ENCODE measurements at places on chromosomes 7 and 10. TPM values are rescaled to one million over a fixed set of nuclear protein-coding genes. Genes with fewer than 3 reads are reported as not detected.

DNA sequence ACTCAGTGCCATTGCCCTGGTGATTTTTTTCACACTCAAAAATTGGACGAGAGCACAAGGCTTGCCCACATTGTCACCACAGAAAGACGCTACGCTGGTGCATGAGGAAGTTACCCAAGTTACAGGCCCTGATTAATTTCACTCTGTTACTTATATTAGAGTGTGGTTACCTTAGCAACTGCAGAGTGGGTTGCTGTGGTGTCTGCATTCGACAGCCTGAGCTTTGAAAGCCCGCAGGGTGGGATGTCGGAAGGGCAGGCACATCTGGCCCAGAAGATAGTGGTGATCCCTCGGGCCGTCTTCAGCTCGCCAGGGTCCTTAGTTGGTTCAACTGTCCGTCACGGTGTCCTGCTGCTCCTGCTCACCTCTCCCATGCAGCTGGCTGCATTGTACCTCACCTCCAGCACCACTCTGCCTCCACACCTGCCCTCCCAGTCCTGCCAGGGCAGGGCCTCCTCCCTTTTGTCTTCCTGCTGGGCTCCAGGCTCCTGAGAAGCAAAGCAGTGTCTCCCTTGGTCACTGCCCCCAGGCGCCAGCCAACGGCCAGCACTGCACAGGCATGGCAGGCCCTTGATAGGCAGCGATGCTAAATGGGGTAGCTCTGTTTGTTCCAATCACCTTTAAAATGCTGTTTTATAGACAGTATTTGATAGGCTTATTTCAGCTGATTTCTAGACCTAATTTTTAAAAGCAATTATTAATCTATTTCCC lies 167.2 kb downstream of the EBF3 start:
- H3K27me3 ChIP-seq = no peaks in the 10 kb centered on the region
- no peak overlapping the region for H3K4me3 ChIP-seq
- H3K27ac ChIP-seq = no peak overlapping the region
- DNase-seq = no peak
- H3K4me1 ChIP-seq = no peaks in the 10 kb centered on the region

CALHM3 gene
- total RNA-seq = 4.1 TPM

- H3K4me1 ChIP-seq = no peaks in the 10 kb centered on the region
- DNase-seq = no peak
- no peaks in the 10 kb centered on the region for H3K27me3 ChIP-seq
- H3K4me3 ChIP-seq = no peak overlapping the region
- H3K27ac ChIP-seq = no peak overlapping the region
These were observed 35.5 kb downstream of the DLD start for GRCh38 chr7:107926481-107926880.

DNA sequence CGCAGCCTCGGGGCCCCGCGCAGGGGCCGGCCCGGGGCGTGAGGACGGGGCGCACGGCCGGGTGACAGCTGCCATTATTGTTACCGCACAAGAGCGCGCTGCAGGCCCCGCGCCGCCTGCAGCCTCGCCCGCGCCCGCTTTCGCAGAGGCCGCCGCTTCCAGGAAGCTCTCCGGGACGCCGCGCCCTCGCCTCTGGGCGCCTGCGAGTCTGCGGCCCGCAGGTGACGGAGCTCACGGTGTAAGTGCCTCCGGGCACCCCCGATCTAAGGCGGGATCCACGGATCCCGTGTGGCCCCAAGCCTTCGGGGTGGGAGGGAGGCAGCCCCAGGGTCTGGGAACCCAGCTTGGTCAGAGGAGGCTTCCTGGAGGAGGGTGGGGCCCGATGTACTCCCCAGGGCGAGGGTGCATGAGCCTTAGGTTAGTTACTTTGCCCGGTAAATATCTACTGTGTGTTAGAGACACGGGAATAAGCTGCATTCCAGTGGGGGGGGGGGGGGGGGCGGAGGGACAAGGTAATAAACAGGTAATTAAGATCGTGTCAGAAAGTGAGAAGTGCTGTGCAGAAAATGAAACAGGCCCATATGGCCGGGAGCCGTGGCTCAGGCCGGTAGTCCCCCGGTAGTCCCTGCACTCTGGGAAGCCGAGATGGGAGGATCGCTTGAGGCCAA lies 638 bp downstream of the IQCE start:
- no peaks in the 10 kb centered on the region for H3K36me3 ChIP-seq
- H3K27ac ChIP-seq = no peak overlapping the region
- DNase-seq = peak; percentile 9
- H3K4me3 ChIP-seq = peak overlapping the region; percentile 98
- peaks cover 12% of the 10 kb centered on the region for H3K4me1 ChIP-seq
- H3K27me3 ChIP-seq = no peaks in the 10 kb centered on the region

PTPRZ1 gene
- total RNA-seq = not detected

- DNase-seq = no peak
- H3K4me1 ChIP-seq = no peaks in the 10 kb centered on the region
- no peaks in the 10 kb centered on the region for H3K36me3 ChIP-seq
- no peaks in the 10 kb centered on the region for H3K27me3 ChIP-seq
These were observed 202.9 kb downstream of the GRID1 start for GRCh38 chr10:86163522-86164173.

SPDYE1 gene
- not detected for total RNA-seq

GRCh38 chr10:104642658-104643302 lies 1.7 kb downstream of the SORCS3 start:
- H3K27me3 ChIP-seq = peaks cover 16% of the 10 kb centered on the region
- no peaks in the 10 kb centered on the region for H3K36me3 ChIP-seq
- no peak overlapping the region for H3K4me3 ChIP-seq
- no peak for DNase-seq

STEAP4 gene
- 1.7 TPM for total RNA-seq

DNA sequence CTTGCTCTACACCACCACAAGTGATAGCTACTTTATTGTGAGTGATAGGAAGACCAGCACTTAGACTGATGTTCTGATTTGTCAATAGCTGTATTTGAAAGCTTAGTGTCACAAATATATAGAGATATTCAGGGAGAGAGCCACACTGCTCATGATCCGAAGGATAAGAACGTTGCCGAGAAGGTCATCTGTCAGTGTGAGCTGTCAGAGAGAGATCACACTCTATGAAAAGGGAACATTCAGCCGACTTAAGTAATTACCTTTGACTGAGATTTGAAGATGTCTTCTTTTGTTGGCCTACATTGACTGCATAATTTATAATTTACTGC lies 322.6 kb downstream of the TFEC start:
- H3K4me1 ChIP-seq = no peaks in the 10 kb centered on the region
- no peak for DNase-seq
- H3K36me3 ChIP-seq = no peaks in the 10 kb centered on the region
- H3K4me3 ChIP-seq = no peak overlapping the region
- H3K27me3 ChIP-seq = no peaks in the 10 kb centered on the region

DNA sequence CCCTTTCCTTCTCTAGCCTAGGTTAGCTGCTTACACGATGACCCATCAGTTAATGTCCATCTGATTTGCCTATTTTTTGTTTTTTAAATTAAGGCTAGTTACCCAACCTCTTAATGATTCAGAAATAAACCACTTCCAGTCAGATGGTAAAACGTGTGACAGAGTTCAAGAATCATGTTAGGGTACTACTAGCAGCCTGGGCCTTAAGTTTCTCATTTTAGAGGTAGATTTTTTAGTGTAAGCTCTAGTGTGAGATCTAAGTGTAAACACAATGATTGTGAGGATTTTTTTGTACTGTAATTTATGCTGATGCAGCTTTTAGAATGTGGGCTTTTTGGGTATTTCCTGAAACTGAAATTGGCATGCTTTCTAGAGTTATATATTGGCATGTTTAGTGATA lies 130.0 kb downstream of the CDK14 start:
- H3K4me1 ChIP-seq = peaks cover 13% of the 10 kb centered on the region
- no peak overlapping the region for H3K27ac ChIP-seq
- no peaks in the 10 kb centered on the region for H3K27me3 ChIP-seq
- H3K4me3 ChIP-seq = no peak overlapping the region

DNA sequence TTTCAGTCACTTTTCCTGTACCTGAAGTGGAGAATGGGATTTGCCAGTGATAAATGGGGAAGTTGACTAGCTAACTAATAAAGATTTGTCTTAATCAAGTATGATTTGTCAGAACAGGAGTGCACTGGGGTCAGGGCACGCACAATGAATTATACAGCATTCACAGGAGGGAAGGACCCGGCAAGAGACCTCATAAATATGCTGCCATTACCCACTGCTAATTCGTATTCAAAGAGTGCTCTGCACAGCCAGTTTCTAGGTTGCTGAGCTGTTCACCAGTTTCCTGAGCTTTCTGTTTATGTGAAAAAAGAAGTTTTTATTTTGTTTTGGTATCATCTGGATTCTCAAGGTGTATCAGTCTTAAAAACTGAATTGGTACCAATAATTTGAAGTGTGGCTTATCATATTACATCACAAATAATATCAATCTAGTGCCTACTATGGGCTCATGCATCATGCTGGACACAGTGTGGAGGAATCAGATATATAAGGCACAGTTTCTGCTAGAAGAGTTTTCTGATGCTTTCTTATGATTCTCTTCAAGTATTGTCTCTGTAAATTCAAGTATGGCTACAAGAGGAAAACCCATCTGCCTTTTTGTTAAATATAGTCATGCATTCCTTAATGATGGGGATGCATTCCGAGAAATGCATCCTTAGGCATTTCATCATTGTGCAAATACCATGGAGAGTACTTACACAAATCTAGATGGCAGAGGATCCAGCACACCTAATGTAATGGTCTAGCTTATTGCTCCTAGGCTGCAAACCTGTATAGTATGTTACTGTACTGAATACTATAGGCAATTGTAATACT lies 202.2 kb downstream of the VTI1A start:
- no peak overlapping the region for H3K27ac ChIP-seq
- H3K4me1 ChIP-seq = peaks cover 28% of the 10 kb centered on the region
- H3K27me3 ChIP-seq = no peaks in the 10 kb centered on the region
- peak; percentile 56 for DNase-seq

- no peaks in the 10 kb centered on the region for H3K27me3 ChIP-seq
- H3K36me3 ChIP-seq = no peaks in the 10 kb centered on the region
- no peak overlapping the region for H3K27ac ChIP-seq
- H3K4me3 ChIP-seq = no peak overlapping the region
These were observed 78.3 kb upstream of the SLC26A5 start for GRCh38 chr7:103524042-103524907.

GRCh38 chr10:55476129-55476528 lies 675.1 kb upstream of the PCDH15 start:
- H3K4me3 ChIP-seq = no peak overlapping the region
- no peaks in the 10 kb centered on the region for H3K4me1 ChIP-seq
- no peak for DNase-seq
- no peaks in the 10 kb centered on the region for H3K36me3 ChIP-seq
- H3K27me3 ChIP-seq = no peaks in the 10 kb centered on the region
- no peak overlapping the region for H3K27ac ChIP-seq

- no peaks in the 10 kb centered on the region for H3K27me3 ChIP-seq
- H3K4me1 ChIP-seq = peaks cover 22% of the 10 kb centered on the region
- no peak overlapping the region for H3K4me3 ChIP-seq
- H3K36me3 ChIP-seq = no peaks in the 10 kb centered on the region
- DNase-seq = peak; percentile 78
These were observed 100.2 kb upstream of the PRSS58 start for GRCh38 chr7:142357953-142358520.

THSD7A gene
- total RNA-seq = 0.06 TPM

RADIL gene
- total RNA-seq = 9.3 TPM

DNA sequence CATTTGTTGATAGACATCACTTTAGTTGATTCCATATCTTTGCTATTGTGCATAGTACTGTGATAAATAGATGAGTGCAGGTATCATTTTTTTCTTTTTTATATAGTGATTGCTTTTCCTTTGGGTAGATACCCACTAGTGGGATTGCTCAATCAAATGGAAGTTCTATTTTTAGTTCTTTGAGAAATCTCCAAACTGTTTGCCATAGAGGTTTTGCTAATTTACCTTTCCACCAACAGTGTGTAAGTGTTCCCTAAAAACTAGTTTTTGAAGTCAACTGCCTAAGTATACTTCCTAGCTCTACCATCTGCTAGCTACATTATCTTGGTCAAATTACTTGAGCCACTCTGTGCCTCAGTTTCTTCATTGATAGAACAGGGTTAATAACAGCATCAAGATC lies 31.5 kb upstream of the RSBN1L start:
- DNase-seq = no peak
- H3K27me3 ChIP-seq = no peaks in the 10 kb centered on the region
- H3K27ac ChIP-seq = no peak overlapping the region
- H3K4me3 ChIP-seq = no peak overlapping the region
- H3K36me3 ChIP-seq = no peaks in the 10 kb centered on the region

DNA sequence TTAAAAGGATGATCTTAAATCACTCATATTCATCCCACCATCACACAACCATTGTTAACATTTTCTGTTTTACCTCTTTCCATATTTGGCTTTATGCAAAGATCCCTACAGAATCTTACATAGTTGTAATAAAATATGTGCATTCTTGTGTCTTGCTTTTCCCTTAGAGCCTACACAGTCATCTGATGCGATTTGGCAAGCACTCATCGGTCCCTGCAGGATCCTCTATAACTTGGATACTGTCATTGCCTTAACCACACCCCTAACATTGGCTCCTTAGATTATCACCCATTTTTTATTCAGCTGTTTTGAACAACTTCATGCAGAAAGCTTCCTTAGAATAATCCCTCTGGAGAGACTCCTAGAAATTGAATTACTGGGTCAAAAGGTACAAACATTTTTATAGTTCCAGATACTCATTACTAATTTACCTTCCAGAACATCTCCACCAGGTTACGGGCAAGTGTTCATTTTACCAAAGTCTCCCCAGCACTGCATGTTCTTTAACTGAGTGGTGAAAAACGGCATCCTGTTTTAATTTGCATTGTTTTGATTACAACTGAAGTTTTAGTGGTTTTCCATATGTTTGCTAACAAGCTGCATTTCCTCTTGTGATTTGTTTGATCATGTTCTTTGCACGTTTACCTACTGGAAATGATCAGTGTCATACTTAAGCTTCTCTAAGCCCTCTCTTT lies 268.3 kb downstream of the GRID1 start:
- H3K27ac ChIP-seq = no peak overlapping the region
- DNase-seq = no peak
- no peaks in the 10 kb centered on the region for H3K4me1 ChIP-seq
- no peak overlapping the region for H3K4me3 ChIP-seq
- no peaks in the 10 kb centered on the region for H3K27me3 ChIP-seq
- H3K36me3 ChIP-seq = no peaks in the 10 kb centered on the region

DNA sequence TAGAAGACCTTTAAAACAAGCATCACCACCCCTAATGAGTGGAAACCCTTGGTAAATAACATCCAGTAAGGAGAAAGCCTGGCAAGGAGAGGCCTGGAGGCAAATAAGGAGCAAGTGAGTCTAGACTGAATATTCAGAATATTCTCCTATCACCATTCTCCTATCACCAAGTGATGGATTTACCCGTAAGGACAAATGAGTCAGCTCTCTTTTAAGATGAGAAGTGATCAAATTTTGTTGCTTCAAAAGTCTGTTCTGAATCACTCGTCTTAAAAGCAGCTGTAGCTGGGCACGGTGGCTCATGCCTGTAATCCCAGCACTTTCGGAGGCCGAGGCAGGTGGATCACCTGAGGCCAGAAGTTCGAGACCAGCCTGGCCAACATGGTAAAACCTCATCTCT lies 28.4 kb downstream of the KIAA1549 start:
- no peaks in the 10 kb centered on the region for H3K27me3 ChIP-seq
- no peak overlapping the region for H3K27ac ChIP-seq
- no peak overlapping the region for H3K4me3 ChIP-seq

- no peak overlapping the region for H3K27ac ChIP-seq
- no peak overlapping the region for H3K4me3 ChIP-seq
- no peak for DNase-seq
- peaks cover 11% of the 10 kb centered on the region for H3K4me1 ChIP-seq
These were observed 16.7 kb downstream of the POLL start for GRCh38 chr10:101571271-101571925.

PRXL2A gene
- not detected for total RNA-seq

- no peaks in the 10 kb centered on the region for H3K27me3 ChIP-seq
- no peak overlapping the region for H3K4me3 ChIP-seq
- no peaks in the 10 kb centered on the region for H3K4me1 ChIP-seq
- no peak overlapping the region for H3K27ac ChIP-seq
- no peaks in the 10 kb centered on the region for H3K36me3 ChIP-seq
These were observed 49.9 kb upstream of the TMEM248 start for GRCh38 chr7:66871076-66871475.

CUEDC2 gene
- 51.4 TPM for total RNA-seq
